ENCODE measurements at places on chromosomes 6 and 20.

DNA sequence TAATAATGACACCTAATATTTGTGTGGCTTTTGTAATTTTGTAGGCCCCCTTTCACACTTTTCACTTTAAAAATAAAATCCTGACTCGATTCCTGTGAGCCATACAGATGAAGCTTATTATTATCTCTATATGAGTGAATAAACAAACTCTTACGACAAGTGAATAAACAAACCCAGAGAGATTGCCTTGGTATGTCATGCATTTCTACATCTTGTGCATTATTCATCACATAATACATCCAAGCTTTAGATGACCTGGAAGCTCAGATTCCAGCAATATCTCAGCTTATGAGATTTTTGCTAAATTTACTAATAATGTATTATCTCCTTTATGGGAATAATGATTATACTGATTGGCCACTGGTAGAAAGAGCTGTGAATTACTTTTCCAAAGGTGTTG lies 248.2 kb downstream of the TBX18 start:
- no peak for DNase-seq

DNA sequence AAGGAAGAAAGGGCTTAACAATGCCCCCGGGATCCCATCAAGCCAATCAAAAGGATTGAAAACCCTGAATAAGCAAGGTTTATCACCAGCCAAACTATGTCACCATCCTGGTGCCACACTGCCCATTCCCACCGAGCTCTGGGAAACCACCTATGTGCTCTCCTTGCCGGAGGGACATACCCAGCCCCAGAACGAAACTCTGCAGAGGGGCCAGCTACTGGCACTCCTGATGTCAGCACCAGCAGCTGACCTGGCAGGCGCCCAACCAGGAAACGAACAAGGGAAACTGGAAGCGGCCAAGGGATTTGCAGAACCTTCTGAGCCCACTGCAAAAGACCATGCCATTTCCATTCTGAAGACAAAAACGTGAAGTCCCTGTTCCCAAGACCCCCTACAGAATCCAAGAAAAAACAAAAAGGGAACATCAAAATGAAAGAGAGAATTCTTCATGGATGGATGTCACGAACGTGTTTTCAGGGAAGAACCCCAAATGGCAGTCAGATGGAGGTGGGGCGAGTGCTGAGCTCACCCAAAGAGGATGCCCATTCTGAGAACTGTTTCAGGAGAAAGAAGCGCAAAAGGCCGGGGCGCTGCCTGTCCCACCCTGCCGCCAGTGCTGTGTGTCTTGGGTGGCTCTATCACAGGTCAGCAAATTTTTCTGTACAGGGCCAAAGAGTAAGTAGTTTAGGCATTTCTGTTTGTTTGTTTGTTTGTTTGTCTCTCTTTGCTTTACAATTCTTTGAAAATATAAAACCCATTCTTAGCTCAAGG lies 305.2 kb downstream of the ESR1 start:
- no peak for DNase-seq

DNA sequence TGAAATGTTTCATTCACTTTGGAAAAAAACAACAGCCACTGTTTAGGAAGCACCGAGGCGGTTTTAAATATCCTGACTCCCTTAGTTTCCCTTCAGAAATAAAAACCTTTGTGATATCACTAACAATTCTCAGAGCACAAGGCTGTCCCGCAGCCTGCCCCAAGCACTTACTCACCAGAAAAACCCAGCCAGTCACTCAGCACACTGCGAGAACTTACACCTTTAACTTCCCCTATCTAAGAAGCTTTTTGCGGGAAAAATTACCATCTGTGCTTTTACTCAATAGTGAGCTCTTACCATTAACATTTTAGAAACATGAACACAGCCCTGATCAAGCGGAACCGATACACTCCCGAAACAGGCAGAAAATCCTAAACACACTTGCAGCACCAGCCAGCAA lies 9.3 kb downstream of the ZBTB46 start:
- DNase-seq = no peak

DNA sequence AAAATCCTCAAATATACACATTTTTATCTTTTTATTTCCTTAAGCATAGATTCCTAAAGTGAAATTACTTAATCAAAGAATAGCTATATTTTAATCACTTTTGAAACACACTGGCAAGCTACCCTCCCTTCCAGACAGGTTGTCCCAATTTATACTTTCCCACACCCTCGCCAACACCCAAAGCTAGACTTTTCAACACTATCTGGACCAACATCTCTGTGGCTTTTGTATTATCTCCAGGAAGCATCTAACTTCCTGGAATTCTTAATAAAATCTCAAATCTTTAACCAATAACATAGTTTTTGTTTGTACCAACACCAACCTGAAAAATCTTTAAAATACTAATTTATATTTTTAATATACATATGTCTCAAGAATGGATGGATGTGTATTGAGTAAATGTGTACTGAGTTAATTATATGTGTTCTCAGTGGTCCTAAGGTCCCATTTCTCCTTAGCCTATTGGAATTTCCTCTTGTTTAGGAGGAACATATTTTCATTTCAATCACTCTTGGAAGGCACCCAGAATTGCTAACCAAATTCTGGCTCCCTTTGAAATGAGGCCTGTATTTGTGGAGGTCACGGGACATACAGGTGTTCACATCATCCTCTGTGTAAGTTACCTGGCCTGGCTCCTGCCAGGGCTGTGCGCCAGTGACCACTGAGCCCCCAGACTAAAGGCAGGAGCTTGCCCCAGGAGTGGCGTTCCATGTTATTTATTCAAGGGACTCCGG lies 17.4 kb upstream of the GFOD1 start:
- no peak for DNase-seq

GRCh38 chr6:170091000-170091638 lies 199.8 kb downstream of the DLL1 start:
- DNase-seq = peak; percentile 52

- DNase-seq = no peak
Observed at GRCh38 chr6:106213660-106214289, 111.8 kb downstream of the ATG5 start.

DNA sequence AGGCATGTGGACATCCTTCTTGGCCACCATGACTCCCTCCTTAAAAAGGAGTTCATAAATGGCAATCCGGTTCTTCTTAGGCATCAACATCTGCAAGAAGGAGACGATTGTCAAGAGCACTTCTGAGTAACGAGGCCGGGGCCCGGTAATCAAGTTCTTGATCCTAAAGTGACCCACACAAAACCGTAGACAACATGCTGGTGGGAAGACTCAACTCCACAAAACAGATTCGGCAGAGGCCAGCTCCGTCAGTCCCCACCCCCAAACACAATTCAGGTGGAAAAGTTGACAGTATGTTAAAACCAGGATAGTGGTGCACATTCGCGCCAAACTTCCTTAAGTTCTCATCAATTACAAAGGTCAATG lies 754 bp downstream of the RPS10 start:
- DNase-seq = no peak

DNA sequence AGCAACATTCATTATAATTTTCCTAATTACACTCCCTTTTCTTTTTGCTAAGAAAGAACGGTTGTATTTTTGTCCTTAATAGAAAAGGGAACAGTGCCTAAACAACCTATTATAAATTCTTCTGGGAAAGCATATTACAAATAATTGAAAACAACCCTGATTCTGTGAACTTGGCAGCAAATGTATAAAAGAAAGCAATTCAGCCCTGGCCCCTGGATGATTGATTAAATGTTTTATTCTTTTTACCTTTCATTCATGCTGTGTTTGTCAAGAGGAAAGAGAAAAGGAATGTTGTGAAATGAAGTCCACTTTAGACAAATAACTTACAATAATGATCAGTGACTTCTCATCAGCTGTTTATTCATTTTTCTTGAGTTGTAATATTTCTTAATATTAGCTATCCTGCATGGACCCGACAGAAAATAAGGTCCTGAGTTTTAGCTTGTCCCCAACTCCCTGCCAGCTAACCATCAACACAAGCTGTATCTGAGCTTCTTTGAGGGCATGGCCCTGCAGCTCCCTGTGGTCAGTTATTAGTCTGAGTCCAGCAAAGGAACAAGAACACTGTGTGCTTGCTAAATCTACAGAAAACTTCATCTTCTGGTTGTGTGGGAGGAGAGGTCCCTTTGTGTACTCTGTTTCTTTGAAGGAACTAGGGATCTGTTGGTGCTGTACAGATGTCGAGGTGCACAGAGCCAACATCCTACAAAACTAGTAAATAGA lies 248.2 kb downstream of the LAMA2 start:
- no peak for DNase-seq

DNA sequence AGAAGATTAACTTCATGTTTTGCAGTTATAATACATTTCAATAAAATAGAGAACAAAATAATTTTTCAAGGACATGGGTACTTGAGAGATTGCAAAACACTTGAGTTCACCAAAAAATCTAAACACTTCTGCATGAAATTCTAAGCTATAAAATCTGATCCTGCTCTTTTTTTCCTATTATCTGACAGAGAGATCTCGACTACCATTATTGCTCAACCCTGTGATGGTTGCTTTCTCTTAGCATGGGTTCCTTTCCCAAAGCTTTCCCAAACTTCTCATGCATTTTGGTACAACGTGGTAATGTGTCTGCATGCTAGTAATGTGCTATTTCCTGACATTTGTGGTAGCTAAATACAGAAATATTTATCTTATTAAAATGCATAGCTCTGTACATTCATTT lies 1243.1 kb upstream of the ADGRB3 start:
- DNase-seq = no peak

- no peak for DNase-seq
Observed at GRCh38 chr6:138987080-138987642, 892 bp downstream of the REPS1 start.

GRCh38 chr6:34810936-34811632 lies 19.2 kb downstream of the BLTP3A start:
- no peak for DNase-seq

DNA sequence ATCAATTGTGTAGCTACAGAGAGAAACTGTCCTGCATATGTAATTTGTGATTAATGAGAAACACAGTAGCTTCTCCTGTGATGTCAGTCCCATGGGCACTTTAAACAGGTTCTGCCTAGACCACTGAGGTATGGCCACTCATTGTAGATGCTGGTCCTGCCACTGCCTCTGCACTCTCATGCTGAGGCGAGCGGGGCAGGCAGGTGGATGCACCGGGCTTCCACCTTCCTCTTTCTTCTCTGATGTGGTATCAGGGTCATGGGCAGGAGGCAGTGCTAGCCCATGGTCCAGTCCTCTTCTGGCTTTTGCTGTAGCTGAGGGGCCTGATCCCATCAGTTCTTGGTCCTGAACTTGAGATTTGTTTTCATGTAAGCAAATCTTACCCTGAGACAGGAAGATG lies 58.7 kb downstream of the ADGB start:
- no peak for DNase-seq

GRCh38 chr6:117677553-117678141 lies 2.4 kb downstream of the NUS1 start:
- no peak for DNase-seq

- no peak for DNase-seq
Observed at GRCh38 chr6:135701426-135701825, 150.1 kb upstream of the PDE7B start.

DNA sequence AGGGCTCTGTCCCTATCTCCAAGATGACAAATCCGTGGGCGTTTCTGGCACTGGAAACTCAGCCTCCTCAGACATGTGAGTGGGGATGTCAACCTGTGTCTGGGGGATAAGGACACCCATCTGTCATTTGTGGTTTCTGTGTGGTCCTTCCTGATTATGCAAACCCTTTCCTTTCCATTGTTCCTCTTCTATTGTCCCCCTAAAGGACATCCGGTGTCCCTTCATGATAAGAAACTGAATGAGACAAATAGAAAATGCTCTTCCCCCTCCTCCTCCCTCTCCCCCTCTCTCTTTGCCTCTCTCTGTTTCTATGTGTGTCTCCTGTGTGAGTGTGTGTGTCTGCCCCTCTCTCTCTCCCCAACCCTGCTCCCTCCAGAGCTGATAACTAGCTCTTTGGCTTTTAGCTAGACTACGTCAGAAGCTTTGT lies 11.5 kb upstream of the GLP1R start:
- no peak for DNase-seq

- no peak for DNase-seq
Observed at GRCh38 chr6:126540161-126540560, 200.2 kb downstream of the CENPW start.

GRCh38 chr20:32497589-32498224 lies 87.4 kb downstream of the NOL4L start:
- peak; percentile 55 for DNase-seq

GRCh38 chr6:139657119-139657518 lies 282.7 kb upstream of the CITED2 start:
- DNase-seq = no peak

- DNase-seq = no peak
Observed at GRCh38 chr6:3500262-3501014, 43.6 kb upstream of the SLC22A23 start.

- DNase-seq = no peak
Observed at GRCh38 chr20:38890497-38890818, 35.8 kb upstream of the FAM83D start.

GRCh38 chr20:5548107-5548506 lies 202.1 kb upstream of the SHLD1 start:
- no peak for DNase-seq

DNA sequence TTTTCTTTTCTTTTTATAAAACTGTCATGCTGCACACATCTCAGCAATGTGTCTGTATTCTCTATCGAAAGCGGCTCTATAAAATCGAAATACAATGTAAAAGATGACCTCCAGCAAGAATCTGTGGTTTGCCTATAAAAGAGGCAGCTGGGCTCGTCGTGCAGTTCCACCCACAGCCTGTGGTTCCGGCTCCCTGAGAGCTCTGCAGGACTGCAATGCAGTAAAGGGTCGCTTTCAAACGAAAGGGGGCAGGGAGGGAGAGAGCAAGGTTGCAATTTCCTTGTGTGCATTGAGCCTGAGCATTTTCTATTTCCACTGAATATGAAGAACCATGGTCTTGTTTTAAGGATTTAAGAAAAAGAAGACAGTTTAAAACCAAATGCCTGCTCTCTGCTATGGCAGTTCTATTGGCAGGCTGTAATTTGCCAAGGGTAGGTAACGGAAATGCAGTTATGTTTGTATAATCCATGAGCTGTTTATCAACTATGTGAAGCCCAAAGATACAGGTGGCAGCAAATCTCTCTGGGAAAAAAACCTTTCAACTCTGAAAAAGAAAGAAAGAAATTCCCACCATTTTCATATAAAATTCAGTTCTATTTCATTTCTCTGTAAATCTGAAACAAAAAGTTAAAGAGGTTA lies 236.5 kb downstream of the HACE1 start:
- DNase-seq = peak; percentile 4

DNA sequence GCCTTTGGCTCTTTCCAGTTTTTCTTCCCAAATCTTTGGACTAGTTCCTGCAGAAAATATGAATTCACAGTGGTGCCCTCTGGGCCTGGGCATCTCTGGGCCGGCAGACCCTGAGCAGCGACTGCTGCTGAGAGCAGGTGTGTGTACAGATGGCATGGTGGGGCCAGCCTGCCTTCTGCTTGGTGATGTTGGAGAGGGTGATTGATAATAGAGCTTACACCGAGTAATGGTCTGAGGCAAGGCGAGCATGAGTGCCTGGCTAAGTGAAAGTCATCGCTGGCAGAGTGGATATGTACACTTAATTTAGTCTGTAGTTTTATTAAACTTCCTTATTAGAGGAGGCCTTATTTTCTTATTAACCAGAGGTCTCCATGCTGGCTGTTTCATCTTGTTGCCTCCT lies 156.9 kb downstream of the CDKAL1 start:
- no peak for DNase-seq

Measured in H7 (cell line).